ENCODE measurements at places on chromosomes 7 and 10. TPM values are rescaled to one million over a fixed set of nuclear protein-coding genes. Genes with fewer than 3 reads are reported as not detected.

PON1 gene
- 3.0 TPM for total RNA-seq

GRCh38 chr10:103153302-103154197, 39.5 kb downstream of the NT5C2 start:
- peak overlapping the region; percentile 81 for H3K4me3 ChIP-seq
- H3K4me1 ChIP-seq = peaks cover 26% of the 10 kb centered on the region
- H3K27ac ChIP-seq = peak overlapping the region; percentile 85
- H3K27me3 ChIP-seq = no peaks in the 10 kb centered on the region
- peaks cover 18% of the 10 kb centered on the region for H3K36me3 ChIP-seq

GRCh38 chr10:121696854-121697253, 98.6 kb upstream of the FGFR2 start:
- peaks cover 21% of the 10 kb centered on the region for H3K4me1 ChIP-seq
- H3K27me3 ChIP-seq = no peaks in the 10 kb centered on the region
- H3K27ac ChIP-seq = no peak overlapping the region
- no peak overlapping the region for H3K4me3 ChIP-seq

GRCh38 chr7:87083865-87084519, 24.5 kb upstream of the ELAPOR2 start:
- H3K27me3 ChIP-seq = no peaks in the 10 kb centered on the region
- no peak overlapping the region for H3K4me3 ChIP-seq
- no peak for DNase-seq
- H3K27ac ChIP-seq = no peak overlapping the region
- no peaks in the 10 kb centered on the region for H3K4me1 ChIP-seq

DNA sequence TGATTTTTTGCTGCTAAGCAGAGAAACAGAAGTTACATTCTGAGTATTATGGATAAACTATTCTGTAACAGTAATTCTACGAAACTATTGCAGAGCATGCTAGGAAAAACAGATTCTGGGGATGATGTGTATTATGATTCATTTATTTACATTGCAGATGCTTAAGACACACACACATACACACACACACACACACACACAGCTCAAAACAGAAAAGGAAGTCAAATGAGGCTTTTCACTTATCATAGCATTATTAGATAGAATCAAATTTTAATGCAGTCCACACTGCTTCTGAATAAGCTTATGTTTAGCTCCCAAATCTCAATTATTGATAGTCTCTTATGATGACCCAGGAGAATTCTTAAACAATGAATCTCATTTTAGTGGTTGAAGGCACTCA, 307.2 kb downstream of the HGF start:
- no peaks in the 10 kb centered on the region for H3K36me3 ChIP-seq
- no peak for DNase-seq
- H3K4me3 ChIP-seq = no peak overlapping the region
- no peaks in the 10 kb centered on the region for H3K27me3 ChIP-seq
- no peak overlapping the region for H3K27ac ChIP-seq

GRCh38 chr7:42550706-42551470, 313.9 kb upstream of the GLI3 start:
- H3K4me3 ChIP-seq = no peak overlapping the region
- H3K27ac ChIP-seq = no peak overlapping the region
- H3K36me3 ChIP-seq = peaks cover 3% of the 10 kb centered on the region
- no peak for DNase-seq
- H3K27me3 ChIP-seq = no peaks in the 10 kb centered on the region
- H3K4me1 ChIP-seq = no peaks in the 10 kb centered on the region
